Brain (organoid and tissue), 16 donors: ENCODE measurements at places on chromosomes 3 and 15. TPM values are rescaled to one million over a fixed set of nuclear protein-coding genes. Genes with fewer than 3 reads are reported as not detected.

PPP1R14D gene
- 0.66 TPM for polyA plus RNA-seq

ALG1L2 gene
- polyA plus RNA-seq, result not detected

SEMA3G gene
- 5.0 TPM for polyA plus RNA-seq

FMN1 gene
- 0.27 TPM for polyA plus RNA-seq

PLEKHO2 gene
- polyA plus RNA-seq, result 11.3 TPM

LSAMP gene
- 21.4 TPM for polyA plus RNA-seq

NPAP1 gene
- not detected for polyA plus RNA-seq

SCN5A gene
- 1.4 TPM for polyA plus RNA-seq

IL20RB gene
- 0.36 TPM for polyA plus RNA-seq

EOMES gene
- not detected for polyA plus RNA-seq

DOCK3 gene
- polyA plus RNA-seq, result 8.0 TPM
